ENCODE measurements at places on chromosomes 7 and 10.

DNA sequence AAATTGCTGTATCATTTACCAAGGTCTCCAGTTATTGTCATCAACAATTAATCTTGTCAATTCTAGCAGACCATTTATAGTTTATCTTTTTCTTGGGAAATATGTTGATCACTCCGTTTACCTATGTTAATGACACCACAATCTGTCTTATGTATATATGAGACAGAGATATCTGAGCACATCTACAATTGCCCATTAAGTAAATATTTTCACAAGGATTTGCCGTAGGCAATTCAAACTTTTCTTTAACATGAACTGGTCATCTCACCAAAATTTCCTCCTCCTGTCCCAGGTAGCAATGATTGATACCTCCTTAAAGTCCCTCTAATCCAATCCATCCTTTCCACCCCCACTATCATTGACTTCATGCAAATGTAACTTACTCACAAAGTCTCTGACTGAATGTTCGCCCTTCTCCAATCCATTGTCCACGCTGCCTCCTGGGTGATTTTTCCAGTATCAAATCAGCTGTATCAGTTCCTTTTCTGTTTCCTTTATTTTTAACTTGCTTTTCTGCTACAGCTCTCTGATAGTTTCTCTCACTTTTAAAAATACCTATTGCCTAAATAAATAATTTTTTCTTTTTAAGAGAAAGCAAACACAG, 138.3 kb downstream of the GNAT3 start:
- H3K4me3 ChIP-seq = no peak overlapping the region
- H3K36me3 ChIP-seq = no peaks in the 10 kb centered on the region
- H3K27me3 ChIP-seq = no peaks in the 10 kb centered on the region
- DNase-seq = no peak
- no peak overlapping the region for H3K27ac ChIP-seq

DNA sequence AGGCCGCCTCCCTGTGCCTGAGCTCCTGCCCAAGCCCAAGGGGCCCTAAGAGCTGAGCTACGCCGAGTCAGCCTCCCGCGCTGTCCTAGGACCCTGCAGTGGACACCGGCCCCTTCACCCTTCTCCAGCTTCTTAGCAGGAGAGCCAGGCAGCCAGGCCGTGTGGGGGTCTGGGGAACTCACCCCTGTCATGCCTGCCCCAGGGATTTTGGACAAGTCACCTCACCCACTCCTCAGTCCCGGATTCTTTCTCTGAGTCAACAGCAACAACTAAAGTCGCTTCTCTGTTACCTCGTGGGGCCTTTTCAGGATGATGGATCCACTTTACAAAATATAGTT, 79.3 kb downstream of the MKI67 start:
- no peak for DNase-seq
- H3K4me1 ChIP-seq = peaks cover 69% of the 10 kb centered on the region
- H3K4me3 ChIP-seq = peak overlapping the region; percentile 95
- H3K27ac ChIP-seq = peak overlapping the region; percentile 95

GRCh38 chr10:132867801-132868644, 74.3 kb downstream of the CFAP46 start:
- H3K4me1 ChIP-seq = peaks cover 6% of the 10 kb centered on the region
- H3K27me3 ChIP-seq = peaks cover 35% of the 10 kb centered on the region
- H3K4me3 ChIP-seq = no peak overlapping the region

- no peak for DNase-seq
- H3K27ac ChIP-seq = no peak overlapping the region
- peaks cover 5% of the 10 kb centered on the region for H3K4me1 ChIP-seq
- H3K36me3 ChIP-seq = peaks cover 7% of the 10 kb centered on the region
- no peaks in the 10 kb centered on the region for H3K27me3 ChIP-seq
- no peak overlapping the region for H3K4me3 ChIP-seq
Observed at GRCh38 chr7:129889133-129889844, 63.5 kb downstream of the UBE2H start.

GRCh38 chr7:7911369-7912123, 57.0 kb upstream of the GLCCI1 start:
- H3K4me1 ChIP-seq = peaks cover 4% of the 10 kb centered on the region
- H3K27me3 ChIP-seq = no peaks in the 10 kb centered on the region
- H3K27ac ChIP-seq = no peak overlapping the region
- DNase-seq = no peak

GRCh38 chr7:37342688-37343471, 105.8 kb downstream of the ELMO1 start:
- peaks cover 81% of the 10 kb centered on the region for H3K4me1 ChIP-seq
- H3K27me3 ChIP-seq = no peaks in the 10 kb centered on the region
- peak overlapping the region; percentile 96 for H3K4me3 ChIP-seq
- H3K27ac ChIP-seq = peak overlapping the region; percentile 100
- peak; percentile 79 for DNase-seq

DNA sequence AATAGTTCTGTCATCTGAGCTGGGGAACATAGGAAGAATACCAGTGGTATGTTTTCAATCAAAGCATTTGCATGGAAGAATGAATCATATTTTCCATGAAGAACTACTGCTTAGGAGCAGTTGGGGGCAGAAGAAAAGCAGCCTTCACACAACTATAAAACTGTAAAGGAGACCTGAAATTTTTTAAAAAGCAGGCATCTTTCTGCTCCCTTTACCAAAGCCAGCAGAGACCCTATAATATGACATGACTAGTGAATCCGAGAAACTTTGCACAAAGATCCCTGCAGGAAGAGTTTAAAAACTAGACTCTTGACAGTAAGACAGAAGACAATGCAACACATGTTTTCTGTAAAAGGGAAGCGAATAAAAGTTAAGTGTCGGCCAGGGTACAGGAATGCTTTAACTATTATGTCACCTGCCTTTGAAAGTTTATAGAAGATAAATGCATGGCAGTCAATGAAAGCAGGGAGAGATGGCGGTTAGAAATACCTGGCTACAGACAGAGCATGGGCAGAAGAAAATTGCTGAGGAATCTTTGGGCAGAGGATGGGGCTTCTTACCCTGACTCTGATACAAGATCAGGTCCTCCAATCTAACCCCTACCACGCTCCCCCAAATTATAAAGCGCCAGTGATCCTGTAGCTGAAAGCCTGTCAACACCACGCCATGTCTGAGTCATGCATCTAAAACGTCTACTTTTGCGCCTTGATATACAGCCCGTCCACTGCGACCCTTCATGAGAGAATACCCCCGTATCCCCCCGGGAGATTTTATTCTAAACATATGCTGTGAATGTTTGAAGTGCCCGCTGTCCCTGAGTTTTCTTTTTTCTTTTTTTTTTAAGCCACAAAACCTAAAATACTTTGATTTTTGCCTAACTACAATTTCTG, 93.1 kb downstream of the GLI3 start:
- H3K36me3 ChIP-seq = no peaks in the 10 kb centered on the region
- DNase-seq = no peak
- no peak overlapping the region for H3K27ac ChIP-seq
- no peaks in the 10 kb centered on the region for H3K4me1 ChIP-seq

DNA sequence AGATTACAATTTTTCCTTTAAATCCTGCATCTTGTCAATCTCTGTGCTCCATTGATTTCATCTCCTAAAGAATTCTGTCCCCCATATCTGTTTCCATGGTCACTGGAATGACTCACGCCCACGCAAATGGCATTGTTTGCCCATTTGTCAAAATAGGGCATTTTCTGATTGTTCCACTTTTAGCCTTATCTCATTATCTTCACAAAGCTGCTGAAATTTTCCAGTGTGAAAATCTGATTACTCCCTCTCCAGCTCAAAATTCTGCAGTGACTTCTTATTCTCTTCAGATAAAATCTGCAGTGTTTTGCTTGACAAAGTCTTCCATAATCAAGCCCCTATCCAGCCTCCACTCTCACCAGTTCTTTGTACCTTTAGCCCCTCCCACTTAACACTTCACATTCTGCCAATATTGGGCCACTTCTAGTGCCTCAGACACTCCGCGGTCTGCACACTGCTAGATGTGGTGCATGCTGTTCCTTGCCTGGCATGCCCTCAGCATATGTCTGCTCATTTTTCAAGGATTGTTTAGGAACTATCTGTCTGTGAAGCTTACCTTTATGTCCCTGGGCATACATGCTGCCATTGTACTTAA, 33.9 kb upstream of the CTTNBP2 start:
- no peak overlapping the region for H3K27ac ChIP-seq
- no peak overlapping the region for H3K4me3 ChIP-seq
- H3K27me3 ChIP-seq = no peaks in the 10 kb centered on the region

- no peaks in the 10 kb centered on the region for H3K36me3 ChIP-seq
- H3K27ac ChIP-seq = no peak overlapping the region
- H3K4me3 ChIP-seq = no peak overlapping the region
- H3K4me1 ChIP-seq = peaks cover 22% of the 10 kb centered on the region
- H3K27me3 ChIP-seq = peaks cover 73% of the 10 kb centered on the region
Observed at GRCh38 chr10:101566333-101567164, 21.5 kb downstream of the POLL start.

DNA sequence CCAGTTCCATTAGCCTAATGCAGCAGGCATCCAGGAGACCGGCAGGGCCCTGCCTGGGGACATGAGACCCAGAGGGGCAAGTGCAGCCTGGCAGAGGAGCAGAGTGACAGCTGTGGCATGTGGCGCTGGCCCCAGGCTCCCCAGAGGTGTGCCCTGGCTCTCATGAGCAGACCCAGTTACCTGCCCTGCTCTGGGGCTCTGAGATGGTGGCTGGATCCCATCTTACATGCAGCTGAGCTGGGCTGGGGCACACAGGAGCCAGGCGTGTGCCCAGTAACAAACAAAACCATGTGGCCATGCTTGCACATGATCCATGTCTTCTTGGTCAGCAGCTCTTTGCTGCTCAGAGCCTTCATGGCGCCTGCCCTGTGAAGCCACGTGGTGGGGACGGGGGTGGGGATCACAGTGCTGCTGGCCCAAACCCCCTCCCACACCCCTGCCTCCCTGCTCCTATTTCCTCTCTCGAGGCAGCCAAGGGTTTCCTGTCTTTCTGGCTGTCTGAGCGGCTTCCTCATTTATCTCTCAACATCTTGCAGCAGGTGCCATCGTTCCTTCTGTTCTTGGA, 40.3 kb upstream of the GTF2I start:
- H3K27ac ChIP-seq = peak overlapping the region; percentile 80
- H3K27me3 ChIP-seq = no peaks in the 10 kb centered on the region
- DNase-seq = peak; percentile 59
- H3K4me3 ChIP-seq = no peak overlapping the region
- H3K36me3 ChIP-seq = no peaks in the 10 kb centered on the region
- peaks cover 15% of the 10 kb centered on the region for H3K4me1 ChIP-seq

- no peak for DNase-seq
- no peaks in the 10 kb centered on the region for H3K27me3 ChIP-seq
- H3K4me3 ChIP-seq = peak overlapping the region; percentile 87
- H3K36me3 ChIP-seq = peaks cover 26% of the 10 kb centered on the region
- H3K27ac ChIP-seq = peak overlapping the region; percentile 99
Observed at GRCh38 chr10:104339469-104340110, 1.3 kb upstream of the ITPRIP start.

- H3K4me1 ChIP-seq = peaks cover 9% of the 10 kb centered on the region
- no peak for DNase-seq
- H3K27me3 ChIP-seq = no peaks in the 10 kb centered on the region
Observed at GRCh38 chr10:4004144-4004543, 219.1 kb upstream of the KLF6 start.

DNA sequence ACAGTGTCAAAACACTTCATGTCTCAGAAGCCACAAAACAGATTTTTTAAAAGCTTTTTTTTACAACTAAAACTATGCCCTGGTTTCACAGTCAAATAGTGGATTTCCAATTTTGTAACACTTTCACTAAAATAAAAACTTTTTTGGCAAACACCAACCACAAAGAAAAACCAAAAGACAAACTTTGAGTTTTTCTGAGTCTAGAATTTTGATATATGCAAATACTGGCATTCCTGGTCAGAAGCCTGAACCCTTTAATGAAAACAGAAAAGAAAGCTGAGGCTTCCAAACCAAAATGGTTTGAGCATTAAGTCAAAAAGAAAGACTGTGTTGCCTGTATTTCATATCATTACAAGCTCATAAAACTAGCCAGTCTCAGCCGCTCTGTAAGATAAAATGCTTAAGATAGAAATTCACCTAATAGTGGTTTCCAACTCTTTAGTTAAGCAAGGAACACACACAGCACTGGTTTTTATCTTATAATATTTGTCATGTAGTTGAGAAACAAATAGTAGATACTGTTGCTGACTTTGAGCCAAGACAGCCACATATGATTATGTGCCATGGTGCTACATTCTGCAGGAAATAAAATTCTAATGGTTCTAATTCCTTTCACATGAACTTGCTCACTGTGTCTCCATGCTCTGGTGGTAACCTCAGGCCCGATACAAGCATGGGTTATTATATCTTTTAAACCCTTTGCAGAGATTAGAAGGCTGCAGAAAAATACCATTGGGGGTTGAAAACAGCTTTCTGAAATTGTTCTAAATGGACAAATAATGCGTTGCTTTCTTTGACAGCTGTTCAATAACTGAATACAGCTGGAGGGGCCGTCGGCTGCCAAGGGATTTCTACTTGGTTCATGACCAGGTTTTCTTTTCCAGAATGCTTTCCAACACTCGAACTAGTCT, 49.4 kb downstream of the FAM171A1 start:
- H3K36me3 ChIP-seq = no peaks in the 10 kb centered on the region
- H3K4me1 ChIP-seq = peaks cover 13% of the 10 kb centered on the region
- no peak for DNase-seq
- no peak overlapping the region for H3K4me3 ChIP-seq
- H3K27ac ChIP-seq = no peak overlapping the region
- H3K27me3 ChIP-seq = peaks cover 3% of the 10 kb centered on the region

GRCh38 chr10:110765513-110766319, 106.0 kb upstream of the PDCD4 start:
- H3K4me3 ChIP-seq = no peak overlapping the region
- H3K36me3 ChIP-seq = no peaks in the 10 kb centered on the region
- peaks cover 17% of the 10 kb centered on the region for H3K4me1 ChIP-seq
- H3K27me3 ChIP-seq = no peaks in the 10 kb centered on the region
- no peak for DNase-seq

DNA sequence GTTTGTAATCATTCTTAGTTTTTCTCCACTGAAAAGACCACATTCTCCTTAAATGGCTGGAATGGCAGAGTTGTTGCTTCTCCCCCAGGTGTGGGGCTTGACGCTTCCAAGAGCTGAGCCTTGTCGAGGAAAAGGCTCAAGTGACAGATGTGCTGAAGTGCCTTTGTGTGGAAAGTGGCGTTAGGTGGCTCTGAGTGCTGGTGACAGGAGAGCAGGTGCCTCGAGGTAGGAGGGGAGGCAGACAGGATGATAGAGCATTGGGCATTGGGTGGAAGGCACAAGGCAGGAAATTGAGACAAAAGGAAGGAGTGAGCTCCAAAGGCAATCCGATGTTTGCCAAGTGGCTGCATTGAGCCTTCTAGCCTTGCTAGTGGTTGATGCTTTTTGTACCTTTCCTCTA, 6.7 kb downstream of the KIAA1217 start:
- H3K27me3 ChIP-seq = peaks cover 45% of the 10 kb centered on the region
- DNase-seq = no peak
- H3K27ac ChIP-seq = no peak overlapping the region
- H3K4me3 ChIP-seq = no peak overlapping the region

DNA sequence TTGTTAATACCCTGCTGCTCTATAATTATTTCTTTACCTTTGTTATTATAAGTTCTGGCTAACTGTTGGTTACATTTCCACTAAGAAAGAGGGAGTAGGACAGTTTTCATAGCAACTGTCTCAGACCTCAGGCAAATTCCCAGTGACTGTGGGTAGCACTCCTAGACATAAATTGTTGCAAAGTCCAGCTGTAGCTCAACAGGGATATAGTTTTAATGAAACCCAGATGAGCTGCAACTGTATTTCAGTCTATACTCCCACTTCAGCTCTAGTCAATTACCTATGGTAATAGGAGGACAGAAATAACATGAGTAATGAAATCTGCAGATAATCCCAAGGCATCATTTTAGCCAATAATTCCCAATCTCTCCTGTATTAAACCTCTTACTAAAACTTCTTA, 103.0 kb upstream of the SEMA3A start:
- H3K4me3 ChIP-seq = no peak overlapping the region
- no peak for DNase-seq
- no peaks in the 10 kb centered on the region for H3K4me1 ChIP-seq
- no peaks in the 10 kb centered on the region for H3K36me3 ChIP-seq
- no peak overlapping the region for H3K27ac ChIP-seq
